ENCODE measurements at places on chromosomes 2 and 18.

DNA sequence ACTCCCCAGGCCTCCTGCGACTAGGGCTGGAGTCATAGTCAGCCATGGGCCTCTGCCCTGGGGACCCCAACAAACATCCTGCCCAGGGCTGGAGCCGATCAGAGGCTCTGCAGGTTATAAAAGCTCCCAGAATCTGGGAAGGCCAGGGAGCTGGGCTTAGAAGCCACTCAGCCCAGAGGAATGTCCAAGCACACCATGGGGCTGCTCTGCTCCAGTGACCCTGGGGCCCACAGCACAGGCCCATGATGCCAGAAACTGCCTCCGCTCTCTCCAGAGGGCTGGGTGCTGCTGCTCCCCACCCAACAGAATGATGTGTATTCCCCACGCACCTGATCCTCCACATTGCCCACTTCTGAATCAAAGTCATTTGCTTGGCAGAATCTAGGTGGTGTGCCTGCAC lies 88.5 kb downstream of the ARMC9 start:
- DNase-seq, result no peak

- no peak for DNase-seq
These were observed 286.8 kb downstream of the MYCN start for GRCh38 chr2:16226943-16227664.

GRCh38 chr2:118227698-118228508 lies 139.6 kb downstream of the INSIG2 start:
- no peak for DNase-seq

DNA sequence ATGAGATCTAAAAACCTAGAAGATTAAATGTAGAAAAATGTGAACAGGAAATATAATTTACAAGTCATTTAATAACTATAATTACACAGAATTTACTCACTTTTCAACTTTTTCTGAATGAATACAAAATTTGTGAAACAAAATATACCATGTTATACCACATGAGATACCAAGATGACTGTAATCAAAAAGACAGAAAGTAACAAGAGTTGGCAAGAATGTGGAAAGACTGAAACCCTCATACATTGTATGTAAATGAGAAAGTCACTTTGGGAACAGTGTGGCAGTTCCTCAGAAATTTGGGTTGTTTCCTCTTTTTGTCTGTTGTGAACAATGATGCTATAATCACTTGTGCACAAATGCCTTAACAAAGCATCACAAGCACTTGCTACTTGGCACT lies 145.4 kb upstream of the ZNF804A start:
- DNase-seq, result no peak

GRCh38 chr18:78994531-78994930 lies 14.9 kb downstream of the SALL3 start:
- no peak for DNase-seq

DNA sequence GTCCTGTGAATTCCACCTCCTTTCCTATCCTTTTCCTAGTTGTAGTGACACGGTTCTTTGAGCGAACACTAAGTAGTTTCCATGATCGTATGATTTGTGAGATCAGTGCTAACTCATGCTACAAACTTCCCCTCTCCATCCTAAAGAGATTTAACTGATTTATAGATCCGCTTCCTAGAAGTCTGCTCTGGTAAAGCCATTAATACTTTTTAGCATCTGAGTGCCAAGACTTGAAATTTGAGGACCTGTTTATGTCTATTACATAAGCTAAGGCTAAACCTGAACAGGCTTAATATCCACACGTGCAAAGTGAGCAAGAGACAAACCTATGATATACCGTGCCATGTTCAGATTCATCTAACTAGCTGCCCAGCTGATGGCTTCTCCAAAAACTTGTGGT lies 14.9 kb downstream of the PROKR1 start:
- no peak for DNase-seq

DNA sequence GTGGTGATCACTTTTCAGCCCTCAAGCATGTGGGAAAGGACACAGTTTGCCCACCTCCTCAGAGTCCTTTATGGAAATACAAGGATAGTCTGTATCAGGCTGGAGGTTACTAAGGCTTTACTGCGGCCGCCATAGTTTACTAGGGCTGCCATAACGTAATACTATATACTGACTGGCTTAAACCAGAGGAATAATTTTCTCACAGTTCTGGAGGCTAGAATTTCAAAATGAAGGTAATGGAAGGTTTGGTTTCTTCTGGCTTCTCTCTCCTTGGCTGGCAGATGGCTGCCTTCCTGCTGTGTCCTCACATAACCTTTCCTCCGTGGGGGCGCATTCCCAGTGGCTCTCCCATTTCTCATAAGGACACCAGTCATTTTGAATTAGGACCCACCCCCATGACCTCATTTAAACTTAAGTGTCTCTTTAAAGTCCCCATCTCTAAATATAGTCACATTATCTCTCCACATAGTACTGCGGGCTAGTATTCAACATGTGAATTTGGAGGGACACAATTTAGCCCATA lies 12.5 kb upstream of the ATIC start:
- no peak for DNase-seq

- no peak for DNase-seq
These were observed 67.3 kb downstream of the RHBDD1 start for GRCh38 chr2:226903179-226903578.

- DNase-seq, result no peak
These were observed 10.6 kb downstream of the PDE1A start for GRCh38 chr2:182416191-182416590.

DNA sequence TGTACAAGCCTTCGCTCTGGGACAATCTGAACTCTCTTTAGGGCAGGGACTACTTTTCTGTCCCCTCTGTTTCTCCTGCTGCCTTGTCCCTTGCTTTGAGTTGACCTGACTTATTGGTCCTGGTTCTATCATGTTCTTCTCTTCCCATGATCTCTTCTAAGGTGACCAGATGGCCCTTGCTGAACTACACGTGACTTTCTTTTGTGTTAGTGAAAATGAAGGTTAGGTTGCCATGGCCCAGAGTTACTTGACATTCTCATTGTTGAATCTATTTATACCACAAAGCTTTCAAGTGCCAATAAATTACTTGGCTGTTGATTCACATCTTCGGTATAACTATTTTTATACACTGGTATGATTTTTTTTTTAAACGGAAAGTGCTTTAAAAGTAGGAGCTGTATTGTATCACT lies 24.4 kb downstream of the MRPL33 start:
- no peak for DNase-seq

DNA sequence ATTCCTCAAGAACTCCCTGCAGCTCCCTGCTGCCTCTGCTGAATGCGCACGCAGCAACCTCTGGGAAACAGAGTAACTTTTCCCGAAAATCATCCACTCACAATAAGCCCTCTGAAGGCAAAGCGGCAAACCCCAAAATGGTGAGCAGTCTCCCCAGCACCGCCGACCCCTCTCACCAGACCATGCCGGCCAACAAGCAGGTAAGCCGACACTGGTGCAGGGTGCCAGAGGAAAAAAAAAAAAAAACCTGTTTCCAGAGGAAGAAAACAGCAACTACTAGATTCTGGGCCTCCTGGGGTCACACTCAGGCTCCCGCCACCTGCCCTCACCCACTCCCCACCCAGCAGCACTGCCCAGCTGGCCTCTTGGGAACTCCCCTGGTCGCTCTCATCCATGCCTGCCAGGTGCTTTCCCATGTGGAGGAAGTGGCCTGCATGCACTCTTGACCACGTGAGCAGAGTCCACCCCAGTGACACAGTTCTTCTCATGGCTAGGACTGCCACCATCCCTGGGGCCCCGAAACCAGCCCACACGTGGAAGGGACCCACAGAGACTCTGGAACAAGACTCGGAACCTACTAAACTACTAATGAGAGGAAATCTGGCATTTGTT lies 36.9 kb downstream of the KCTD18 start:
- no peak for DNase-seq

DNA sequence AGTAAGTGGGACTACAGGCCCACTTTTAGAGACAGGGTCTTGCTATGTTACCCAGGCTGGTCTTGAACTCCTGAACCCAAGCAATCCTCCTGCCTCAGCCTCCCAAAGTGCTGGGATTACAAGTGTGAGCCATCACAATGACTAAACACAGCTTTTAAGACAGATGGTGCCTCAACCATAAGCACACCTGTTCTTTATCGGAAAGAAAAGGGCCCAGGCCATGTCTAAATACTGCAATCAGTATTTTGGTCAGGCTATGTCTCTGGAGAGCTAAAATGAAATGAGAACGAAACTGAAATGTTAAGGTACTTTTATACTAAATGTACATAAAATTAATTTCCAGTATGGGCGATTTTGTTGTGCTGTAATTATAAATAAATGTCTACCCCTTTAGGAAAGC lies 69.5 kb upstream of the SPTBN1 start:
- no peak for DNase-seq

DNA sequence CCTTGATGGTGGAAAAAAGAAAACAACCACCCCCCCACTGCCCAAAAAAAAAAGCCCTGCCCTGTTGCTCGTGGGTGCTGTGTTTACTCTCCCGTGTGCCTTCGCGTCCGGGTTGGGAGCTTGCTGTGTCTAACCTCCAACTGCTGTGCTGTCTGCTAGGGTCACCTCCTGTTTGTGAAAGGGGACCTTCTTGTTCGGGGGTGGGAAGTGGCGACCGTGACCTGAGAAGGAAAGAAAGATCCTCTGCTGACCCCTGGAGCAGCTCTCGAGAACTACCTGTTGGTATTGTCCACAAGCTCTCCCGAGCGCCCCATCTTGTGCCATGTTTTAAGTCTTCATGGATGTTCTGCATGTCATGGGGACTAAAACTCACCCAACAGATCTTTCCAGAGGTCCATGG lies 28.0 kb downstream of the MAL start:
- DNase-seq, result no peak

GRCh38 chr2:47811668-47812067 lies 28.7 kb downstream of the MSH6 start:
- DNase-seq, result no peak

DNA sequence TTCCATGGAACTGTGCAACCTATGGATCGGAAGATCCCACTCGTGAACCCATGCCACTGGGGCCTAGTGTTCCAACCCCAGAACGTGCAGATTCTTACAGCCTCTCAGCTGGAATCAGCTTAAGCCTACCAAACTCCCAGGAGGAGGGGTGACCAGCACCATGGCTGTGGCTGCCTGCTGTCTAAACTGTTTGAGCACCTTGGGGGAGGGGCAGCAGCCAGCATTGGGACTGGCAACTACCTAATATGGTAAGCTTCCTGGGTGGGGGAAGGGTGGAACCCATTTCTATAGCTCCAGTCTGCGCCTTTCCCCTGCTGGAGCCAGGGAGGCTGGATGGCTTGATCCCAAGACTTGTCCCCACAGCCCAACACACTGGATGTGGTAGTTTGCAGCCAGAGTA lies 10.7 kb upstream of the POLE4 start:
- no peak for DNase-seq

DNA sequence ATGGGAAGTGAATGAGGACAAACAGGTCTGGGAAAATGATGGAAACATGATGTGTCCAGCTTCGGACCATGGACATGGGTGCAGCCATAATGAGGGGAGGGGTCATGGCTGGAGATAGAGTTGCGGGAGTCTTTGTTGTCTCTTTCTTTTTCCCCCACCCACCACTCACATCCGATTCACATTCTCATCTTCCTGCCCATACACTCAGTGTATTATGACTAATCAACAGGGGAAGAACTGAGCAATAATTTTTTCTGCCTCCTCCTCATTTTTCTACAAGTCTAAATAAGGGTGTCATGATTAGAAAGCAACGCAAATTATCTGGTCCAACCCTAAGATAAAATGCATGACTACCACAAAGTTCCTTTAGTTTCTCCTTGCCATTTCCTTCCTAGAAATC lies 5.7 kb upstream of the SERPINB2 start:
- DNase-seq, result no peak

GRCh38 chr2:187442378-187442777 lies 5.7 kb downstream of the CALCRL start:
- no peak for DNase-seq

- DNase-seq, result peak; percentile 26
These were observed at the start of gene CREG2 for GRCh38 chr2:101387151-101387834. CREG2 (minus strand) TSS chr2:101387503; CDS start chr2:101387457, 46 bp downstream.

Data from stimulated activated CD4-positive, alpha-beta T cell treated with anti-CD3 and anti-CD28 coated beads, Interleukin-1b, Interleukin-23, amount 100 ng/mL, for 1 hour (primary cell).